ENCODE measurements at places on chromosomes 1 and 21.

GRCh38 chr1:84406346-84406861 lies 8.1 kb downstream of the DNASE2B start:
- peak; percentile 81 for DNase-seq

- no peak for DNase-seq
These were observed 192.3 kb downstream of the PRDM16 start for GRCh38 chr1:3261007-3261968.

GRCh38 chr1:77415579-77415978 lies 133.8 kb downstream of the AK5 start:
- no peak for DNase-seq

- no peak for DNase-seq
These were observed 152.4 kb downstream of the TOMM20 start for GRCh38 chr1:234975941-234976860.

DNA sequence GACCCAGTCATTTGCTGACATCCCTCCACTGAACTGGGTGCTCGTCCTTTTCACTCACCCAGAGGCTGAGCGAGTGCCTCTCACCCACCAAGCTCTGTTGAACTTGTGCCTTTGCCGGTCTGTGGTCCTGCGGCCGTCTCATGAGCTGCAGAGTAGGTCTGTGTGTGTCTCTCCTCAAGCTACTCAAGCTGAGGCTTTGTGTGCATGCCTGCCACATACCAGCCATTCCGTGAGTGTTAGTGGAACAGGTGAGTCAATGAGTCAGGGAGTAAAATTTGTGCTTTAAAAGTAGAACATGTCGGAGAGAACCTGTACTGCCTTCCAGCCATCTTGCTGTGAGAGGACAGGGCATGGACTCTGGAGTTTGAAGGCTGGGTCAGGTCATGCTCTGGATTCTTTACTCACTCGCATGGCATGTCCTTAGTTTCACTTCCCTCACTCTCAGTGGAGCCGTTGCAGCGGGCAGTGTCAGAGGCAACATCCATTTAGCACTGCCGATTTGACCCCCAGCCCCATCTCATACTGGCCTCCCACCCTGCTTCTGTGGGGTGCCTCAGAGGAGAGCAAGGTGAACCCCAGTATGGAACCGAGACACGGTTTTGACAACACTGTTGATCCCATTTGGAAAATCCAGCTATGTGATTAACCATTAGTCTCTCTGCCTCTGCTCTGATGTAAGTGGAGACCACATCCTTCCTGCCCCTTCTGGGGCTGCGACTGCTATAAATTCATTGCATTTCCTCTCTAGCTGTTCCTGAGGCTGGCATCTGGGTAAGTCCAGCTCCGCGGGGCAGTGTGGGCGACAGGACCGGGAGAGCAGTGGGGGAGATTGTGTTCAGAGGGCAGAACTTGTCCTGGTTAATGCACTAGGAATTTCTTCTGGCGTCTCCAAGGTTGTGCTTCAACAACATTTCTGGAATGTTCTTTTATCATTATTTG lies at the start of gene NLRP3:
NLRP3 (plus strand) TSS at position 751 of the 939 bp plus-strand sequence. CDS start 2,628 bp downstream, outside the sequence.
- peak; percentile 74 for DNase-seq

DNA sequence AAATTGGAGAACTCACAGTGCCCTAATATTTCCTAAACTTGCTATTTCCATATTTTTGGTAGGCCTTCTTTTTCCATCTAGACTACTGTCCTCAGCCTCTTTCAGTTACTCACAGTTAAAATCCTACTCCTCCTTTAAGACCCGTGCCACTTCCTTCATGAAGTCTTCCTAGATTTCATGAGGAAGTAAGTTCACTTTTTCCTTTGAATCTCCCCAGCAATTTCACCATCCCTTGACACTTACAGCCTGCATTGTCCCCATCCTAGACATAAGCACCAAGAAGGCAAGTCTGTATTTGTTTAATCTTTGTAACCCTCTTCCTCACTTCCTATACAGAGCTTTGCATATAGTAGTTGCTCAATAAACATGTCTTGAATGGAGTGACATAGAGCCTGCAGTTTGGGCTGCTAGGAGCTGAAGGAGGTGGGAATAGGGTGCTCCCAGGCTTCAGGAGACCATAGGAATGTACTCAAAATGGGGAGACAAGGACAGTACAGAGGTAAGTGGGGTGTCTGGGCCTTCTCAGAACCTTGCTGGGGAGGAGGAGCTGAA lies 5.3 kb upstream of the GPR61 start:
- no peak for DNase-seq

DNA sequence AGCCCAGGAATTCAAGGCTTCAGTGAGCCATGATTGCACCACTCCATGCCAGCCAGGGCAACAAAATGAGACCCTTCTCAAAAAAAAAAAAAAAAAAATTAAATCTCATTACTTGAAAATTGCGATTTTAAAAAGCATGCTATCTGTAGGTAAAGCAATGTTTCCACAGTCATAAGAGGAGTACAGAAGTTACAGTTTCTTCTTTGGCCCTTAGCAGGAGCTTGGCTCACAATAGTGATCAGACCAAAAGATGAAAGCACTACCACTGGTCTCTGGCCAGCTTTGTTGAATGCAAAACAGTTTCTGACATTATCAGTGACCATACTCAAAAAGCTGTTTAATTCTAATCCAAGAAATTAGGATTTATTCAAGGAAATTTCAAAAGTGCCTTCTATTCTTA lies 31.2 kb downstream of the VAV3 start:
- no peak for DNase-seq

- peak; percentile 78 for DNase-seq
These were observed at the start of gene CACHD1 for GRCh38 chr1:64469977-64470664. Gene CACHD1 (plus strand): TSS chr1:64470129. CDS start chr1:64470745, 616 bp downstream.

GRCh38 chr1:183598386-183598785 lies 8.1 kb upstream of the NCF2 start:
- no peak for DNase-seq

- peak; percentile 97 for DNase-seq
These were observed 17.4 kb upstream of the GNG12 start for GRCh38 chr1:67850611-67851075.

GRCh38 chr1:2199042-2199810 lies 4.7 kb upstream of the FAAP20 start:
- DNase-seq: peak; percentile 36

- no peak for DNase-seq
These were observed 4.9 kb upstream of the ABCD3 start for GRCh38 chr1:94413311-94413710.

GRCh38 chr1:231279081-231279480 lies 38.1 kb downstream of the GNPAT start:
- DNase-seq: no peak

- DNase-seq: no peak
These were observed 82.5 kb downstream of the DESI2 start for GRCh38 chr1:244735404-244735803.

GRCh38 chr1:81619156-81619555 lies 181.6 kb upstream of the ADGRL2 start:
- no peak for DNase-seq

Data from RCC 7860 (cell line).